ENCODE measurements at places on chromosomes 16 and 17.

DNA sequence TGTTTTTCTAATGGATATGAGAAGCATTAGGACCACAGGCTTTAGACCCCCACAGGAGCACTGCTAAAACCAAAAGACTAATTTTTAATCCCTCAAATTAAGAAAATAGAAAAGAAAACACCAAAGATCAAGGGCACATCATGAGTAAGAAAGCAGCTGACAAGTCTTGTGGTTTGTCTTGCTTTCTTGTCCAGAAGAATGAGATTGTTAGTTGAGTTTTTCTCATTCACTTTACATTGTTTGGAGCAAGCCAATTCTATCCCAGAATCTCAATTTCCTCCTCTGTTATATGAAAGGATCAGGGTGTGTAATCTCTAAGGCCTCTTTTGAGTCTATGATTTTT lies 899.0 kb downstream of the KCNJ2 start:
- no peak for DNase-seq

DNA sequence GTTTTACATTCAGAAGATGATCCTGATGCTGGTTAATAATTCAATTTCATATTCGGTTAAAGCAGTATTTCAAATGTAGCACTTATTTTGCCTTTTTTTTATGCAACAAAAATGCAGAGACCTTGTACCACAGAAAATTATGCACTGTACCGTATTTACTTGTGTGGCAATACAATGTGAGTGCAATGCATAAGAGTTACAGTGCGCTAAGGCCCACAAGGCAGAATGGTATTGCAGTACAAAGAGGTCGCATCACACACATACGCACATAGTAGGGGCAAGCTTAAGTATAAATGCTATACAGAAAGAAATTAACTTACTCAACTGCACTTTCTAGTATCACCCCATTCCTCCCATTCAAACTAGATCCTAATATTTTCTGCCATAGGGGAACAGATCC lies 103.0 kb downstream of the SYCE1L start:
- no peak for DNase-seq

DNA sequence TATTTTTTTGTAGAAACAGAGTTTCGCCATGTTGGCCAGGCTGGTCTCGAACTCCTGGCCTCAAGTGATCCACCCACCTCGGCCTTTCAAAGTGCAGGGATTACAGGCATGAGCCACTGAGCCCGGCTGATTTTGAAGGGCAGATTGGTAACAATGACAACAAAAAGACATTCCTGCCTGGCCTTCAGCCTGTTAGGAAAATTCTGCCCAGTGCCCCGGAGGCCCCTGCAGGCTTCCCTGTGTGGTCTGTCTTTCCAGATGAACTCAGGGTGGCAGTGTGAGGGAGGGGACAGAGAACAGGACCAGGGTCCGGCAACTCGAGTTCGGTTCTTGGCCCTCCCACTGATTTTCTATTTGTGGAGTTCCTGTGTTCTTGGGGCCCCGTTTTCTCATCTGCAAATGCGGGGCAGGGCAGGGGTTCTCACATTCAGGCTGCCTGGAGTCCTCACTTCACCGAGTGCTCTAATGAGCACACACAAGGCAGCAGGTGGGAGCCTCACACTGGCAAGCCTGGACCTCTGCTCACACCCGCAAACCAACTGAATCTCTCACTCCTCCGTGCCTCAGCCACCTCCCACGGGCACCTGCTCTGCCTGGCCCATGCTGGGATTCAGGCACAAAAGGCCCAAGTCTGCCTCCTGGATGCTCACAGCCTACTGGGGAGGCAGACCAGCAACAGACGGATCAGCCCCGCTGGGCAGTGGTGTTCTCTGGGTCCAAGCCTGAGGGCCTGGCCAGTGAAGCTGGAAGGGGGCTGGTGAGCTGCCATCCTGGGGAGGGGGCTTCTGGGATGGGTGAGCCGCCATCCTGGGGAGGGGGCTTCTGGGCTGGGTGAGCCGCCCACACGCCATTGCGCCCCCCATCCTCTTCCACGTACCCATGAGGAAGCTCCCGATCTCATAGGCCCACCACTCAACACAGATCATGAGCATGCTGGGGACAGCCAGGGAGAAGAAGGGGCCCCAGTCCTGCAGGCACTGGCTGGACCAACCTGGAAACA lies 10.3 kb downstream of the SLC47A2 start:
- DNase-seq, result peak; percentile 26

- no peak for DNase-seq
Observed at GRCh38 chr17:1480747-1481465, 11.6 kb downstream of the MYO1C start.

- no peak for DNase-seq
Observed at GRCh38 chr17:31522284-31522931, 130.9 kb downstream of the RAB11FIP4 start.

GRCh38 chr17:66063686-66064085 lies 128.2 kb downstream of the CEP112 start:
- no peak for DNase-seq

GRCh38 chr17:32631341-32632096 lies 144.7 kb downstream of the CDK5R1 start:
- DNase-seq, result no peak

- no peak for DNase-seq
Observed at GRCh38 chr17:30393491-30393890, 14.8 kb downstream of the CPD start.

DNA sequence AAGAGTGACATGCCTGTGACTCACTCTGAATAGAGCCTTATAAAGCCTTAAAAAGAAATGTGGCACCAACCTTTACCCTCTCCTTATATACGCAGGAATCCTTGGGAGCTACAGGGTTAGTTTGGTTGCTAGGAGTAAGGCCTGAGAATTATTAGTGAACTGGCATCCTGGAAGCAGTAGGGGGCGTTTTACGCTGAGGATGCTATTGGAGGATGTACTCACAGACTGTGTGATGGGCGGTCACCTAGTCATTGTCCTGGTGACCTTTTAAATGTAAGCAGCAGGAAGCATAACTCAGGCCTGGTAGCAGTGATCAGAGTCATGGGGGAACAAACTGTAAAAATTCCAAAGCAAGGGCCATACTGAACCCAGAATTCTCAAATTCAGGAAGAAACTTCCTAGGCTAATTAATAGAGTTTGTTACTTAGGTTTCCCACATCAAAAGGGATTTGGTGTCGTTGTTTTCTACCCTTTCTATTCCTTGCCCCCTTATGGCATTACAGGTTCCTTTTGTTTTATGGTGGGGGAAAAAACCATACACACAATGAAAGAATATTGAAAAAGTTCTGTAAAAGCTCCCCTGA lies 153.8 kb downstream of the SNX11 start:
- DNase-seq, result no peak

DNA sequence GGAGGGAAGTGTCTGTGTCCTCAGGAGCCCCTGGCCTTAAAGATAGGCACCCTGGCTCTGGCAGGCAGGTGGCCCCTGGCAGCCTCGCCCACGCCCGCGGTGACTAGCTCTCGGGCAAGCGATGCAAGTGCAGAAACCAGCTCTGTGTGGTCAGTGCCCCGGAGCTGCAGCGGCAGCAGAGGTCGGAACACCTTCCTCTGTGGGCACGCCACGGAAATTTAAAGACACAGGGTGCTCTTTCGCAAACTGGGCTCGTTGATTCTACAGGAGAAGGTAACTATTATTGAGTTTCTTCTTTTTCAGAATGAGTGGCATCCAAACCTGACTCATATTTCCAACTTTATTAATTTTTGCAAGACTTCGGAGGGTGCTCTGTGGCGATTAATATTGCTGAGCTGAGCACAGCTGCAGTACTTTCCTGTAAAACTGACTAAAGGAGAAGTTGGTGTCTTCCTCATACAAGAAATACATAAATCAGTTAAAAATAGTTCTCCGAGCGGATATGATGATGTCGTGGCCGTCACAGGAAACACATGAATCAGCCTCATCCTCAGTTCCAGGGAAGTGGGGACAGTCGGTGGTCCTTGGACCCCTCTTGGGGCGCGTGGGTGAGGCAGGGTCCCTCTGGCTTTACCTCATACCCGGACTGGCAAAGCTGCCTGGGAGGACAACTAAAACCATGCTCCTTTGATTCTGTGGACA lies 120.2 kb downstream of the METRNL start:
- no peak for DNase-seq

DNA sequence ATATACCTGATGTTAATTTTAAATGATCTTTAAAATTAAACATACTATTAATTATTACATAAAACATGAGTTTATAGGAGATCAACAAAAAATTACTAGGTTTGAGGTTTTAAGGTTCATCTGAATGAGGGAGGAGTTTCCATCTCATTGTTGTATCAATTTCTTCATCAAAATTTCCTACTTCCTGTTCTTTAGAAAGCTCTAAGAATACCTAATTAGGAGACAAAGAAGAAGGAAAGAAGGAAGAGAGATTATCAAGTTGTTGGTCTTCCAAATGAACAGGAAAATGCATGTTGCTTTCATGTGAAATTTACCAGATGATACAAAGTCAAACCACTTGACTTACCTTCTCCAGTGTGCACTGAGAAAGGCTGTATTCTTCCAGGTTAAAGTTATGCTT lies 18.1 kb upstream of the ABCA9 start:
- DNase-seq, result no peak

DNA sequence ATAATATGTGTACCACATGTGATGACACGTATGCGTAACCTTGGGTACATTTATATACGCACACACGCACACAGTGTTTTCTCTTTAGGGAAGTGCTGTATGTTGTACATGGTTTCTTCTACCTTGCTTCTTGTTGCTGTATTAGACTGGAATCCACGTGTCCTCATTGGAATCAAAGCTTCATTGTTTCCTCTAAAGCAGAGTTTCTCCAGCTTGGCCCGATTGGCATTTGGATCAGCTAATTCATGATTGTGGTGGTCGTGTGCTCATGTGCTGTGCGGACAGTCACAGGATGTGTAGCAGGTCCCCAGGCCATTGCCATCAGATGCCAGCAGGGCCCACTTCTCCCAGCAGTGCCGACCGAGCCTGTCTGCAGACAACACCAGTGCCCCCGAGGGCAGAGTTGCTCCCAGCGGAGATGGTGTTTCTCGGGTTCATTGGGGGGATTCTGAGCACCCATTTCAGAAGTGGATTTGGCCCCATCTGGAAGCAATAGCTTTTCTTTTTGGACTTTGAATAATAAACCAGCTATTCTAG lies 148.4 kb downstream of the RPTOR start:
- DNase-seq, result no peak

DNA sequence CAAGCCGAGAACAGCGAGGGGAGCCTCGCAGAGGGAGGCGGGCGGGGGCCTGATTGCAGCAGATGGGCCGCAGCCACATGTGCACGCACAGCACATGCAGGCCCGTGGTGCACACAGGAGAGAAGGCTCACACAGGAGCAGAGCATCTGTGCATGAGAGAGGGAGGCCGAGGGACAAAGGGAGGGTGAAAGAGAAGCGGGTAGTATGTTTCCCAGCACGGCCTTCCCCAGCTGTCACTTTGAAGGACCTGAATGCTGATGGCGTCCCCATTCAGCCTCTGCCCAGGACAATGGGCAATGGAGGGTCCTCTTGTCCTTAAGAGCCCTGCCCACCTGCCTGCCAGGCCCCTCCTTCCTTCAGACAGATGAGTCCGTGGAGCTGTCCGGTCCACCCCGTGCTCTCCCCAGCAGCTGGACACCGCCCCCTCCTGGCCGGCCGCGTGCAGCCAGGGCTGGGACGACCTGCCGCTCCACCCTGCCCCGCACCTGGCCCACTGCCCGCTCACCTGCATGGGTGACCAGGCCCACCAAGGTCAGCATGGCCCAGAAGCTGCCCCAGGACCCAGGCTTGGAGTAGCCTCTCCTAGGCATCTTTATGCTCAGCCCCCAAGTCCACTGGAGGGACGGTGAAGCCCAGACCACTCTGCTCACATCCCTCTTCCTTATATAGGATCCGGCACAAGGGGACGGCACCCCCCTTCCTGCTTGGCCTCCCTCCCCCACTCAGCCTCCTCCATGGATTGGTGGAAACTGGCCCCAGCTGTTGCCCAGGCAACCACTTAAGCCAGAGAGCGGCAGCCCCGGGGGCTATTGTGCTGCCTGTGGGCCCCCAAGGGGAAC lies at the start of gene BTBD17:
BTBD17 (minus strand) TSS at position 639 of the 839 bp plus-strand sequence; CDS start at position 590, 49 bp downstream.
- peak; percentile 73 for DNase-seq

DNA sequence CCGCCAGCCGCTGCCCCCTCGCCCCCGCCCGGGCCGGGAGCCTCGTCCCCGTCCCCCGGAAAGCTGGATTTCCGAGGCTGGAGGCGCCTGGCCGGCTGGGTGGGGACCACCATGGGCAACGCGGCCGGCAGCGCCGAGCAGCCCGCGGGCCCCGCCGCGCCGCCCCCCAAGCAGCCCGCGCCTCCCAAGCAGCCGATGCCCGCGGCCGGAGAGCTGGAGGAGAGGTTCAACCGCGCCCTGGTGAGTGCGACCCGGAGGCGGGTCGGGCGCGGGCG lies 266 bp downstream of the FMNL1 start:
- DNase-seq, result no peak

GRCh38 chr17:63402431-63403212 lies 43.5 kb downstream of the CYB561 start:
- no peak for DNase-seq

GRCh38 chr17:14334276-14334840 lies 33.5 kb downstream of the HS3ST3B1 start:
- no peak for DNase-seq

DNA sequence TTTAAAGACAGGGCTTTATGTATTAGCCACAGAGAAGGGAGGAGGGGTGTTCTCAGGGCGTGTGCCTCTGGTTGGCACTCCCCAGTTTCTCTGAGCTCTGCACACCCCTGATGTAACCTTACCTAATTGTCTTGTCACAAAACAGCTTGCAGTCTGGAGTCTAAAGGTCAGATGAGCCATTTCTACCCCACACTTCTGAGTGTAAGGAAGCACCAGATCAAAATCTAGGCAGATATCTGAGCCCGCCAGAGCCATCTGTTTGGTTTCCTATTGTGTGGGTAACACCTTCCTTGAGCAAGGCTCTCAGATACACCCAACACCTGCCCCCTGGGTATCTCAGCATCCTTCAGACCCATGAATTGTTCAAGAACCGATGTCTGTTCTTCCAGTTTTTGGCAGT lies 15.5 kb downstream of the CDH1 start:
- DNase-seq, result no peak

GRCh38 chr16:54287131-54288029 lies 793 bp upstream of the IRX3 start:
- no peak for DNase-seq

GRCh38 chr16:20844588-20844987 lies 38.3 kb downstream of the REXO5 start:
- no peak for DNase-seq

DNA sequence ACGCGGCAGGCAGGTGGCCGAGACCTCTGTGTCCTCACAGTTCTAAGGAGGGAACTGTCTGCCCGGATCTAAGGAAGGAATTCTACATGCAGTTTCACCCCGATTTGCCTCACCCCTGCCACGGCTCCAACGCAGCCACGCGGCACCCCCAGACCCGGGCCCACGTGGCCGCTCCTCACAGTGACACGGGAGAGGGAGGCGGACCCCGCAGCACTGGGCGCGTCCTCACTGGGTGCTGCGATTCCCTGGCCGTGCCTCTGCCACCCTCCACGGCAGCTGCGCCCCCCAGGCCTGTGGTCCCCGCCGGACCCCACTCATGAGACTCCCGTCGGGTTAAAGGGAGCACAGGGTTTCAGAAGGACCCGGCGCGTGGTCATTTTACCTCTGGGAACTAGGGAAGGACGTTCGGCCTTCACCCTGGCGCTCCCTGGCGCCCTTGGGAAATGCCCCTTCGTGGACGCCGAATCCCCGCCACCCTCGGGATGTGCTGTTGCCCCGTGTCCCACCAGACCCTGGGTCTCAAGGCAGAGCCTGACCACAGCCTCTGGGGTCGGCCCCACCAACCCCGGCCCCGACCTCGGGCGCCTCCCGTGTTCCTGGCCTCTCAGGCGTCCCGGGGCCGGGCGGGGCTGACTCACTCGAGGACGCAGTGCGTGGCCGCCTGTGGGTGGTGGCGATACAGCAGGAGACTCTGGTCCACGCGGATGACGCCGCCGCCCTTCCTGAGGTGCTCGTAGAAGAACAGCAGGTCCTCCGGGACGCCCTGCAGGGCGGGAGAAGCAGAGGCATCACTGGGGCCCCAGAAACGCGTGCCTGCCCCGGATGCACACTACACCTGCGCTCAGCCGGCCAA lies 118.8 kb upstream of the METRNL start:
- DNase-seq, result no peak
